ENCODE measurements at places on chromosomes 13 and 19.

DNA sequence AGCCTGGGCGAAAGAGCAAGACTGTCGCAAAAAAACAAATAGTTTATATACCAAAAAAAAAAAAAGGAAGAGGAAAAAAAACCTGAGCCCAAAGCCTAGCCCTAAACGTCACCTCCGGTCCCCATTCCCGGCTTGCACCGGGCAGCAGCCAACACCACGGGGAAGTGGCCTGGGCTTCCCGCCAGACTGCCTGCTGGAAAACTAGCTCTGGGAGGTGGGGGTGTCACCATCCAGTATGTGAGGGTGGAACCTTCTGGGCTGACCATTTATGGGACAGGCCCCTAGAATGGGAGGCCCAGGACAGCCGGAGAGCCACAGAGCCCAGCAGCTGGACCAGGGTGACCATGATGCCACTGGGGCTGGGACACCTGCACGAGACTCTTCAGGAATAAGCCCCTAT lies 37.3 kb downstream of the IL12RB1 start:
- peak; percentile 14 for DNase-seq

GRCh38 chr19:17841810-17842662 lies 5.7 kb downstream of the JAK3 start:
- peak; percentile 87 for DNase-seq

DNA sequence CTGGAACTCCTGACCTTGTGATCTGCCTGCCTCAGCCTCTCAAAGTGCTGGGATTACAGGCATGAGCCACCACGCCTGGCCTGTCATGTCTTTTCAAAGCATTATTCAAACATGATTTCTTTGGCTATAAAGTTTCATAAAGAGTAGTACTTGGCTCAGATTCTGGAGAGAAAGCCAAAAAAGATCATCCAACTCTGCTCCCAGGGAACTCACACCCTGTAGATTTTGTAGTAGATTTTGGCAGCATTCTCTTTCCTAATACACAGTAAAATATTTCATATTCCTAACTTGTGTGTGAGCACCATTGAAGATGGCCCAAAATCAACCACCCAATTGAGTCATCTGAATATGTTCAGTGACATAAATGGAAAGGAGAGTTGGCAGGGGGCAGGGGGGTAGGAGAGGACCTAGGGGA lies 48.4 kb downstream of the CAB39L start:
- no peak for DNase-seq

- DNase-seq: no peak
Observed at GRCh38 chr13:33050161-33050560, 33.9 kb downstream of the KL start.
